ENCODE measurements at places on chromosomes 5 and 9. TPM values are rescaled to one million over a fixed set of nuclear protein-coding genes. Genes with fewer than 3 reads are reported as not detected.

The FGD3 gene
- total RNA-seq: 148 TPM

The PCDHB8 gene
- not detected for total RNA-seq

The ANKRD20A1 gene
- total RNA-seq: not detected

The RMRP gene
- 1,959 TPM for total RNA-seq

The AIF1L gene
- 1.4 TPM for total RNA-seq

The PAEP gene
- not detected for total RNA-seq
